ENCODE measurements at places on chromosomes 12 and 14.

- DNase-seq = no peak
These were observed 19.8 kb upstream of the LYZ start for GRCh38 chr12:69328426-69328825.

DNA sequence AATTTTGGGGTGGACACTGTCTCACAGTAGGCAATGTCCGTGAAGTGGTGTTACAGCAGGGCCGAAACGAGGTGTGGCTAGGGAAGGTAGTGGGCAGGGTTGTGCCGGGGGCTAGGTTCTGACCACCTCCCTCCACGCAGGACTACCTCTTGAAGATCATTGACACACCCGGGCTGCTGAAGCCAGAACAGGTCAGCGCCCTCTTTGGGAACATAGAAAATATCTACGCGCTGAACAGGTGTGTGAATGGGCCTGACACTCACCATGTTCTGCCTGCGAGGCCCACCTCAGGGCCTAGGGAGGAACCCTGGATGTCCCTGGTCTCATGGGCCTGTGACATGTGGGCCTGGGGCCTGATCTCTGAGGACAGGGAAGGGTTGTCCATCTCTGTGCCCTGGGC is 24.6 kb downstream of the PLEKHG3 start:
- no peak for DNase-seq

GRCh38 chr12:125683748-125684381 is 618.6 kb downstream of the AACS start:
- DNase-seq = peak; percentile 94

DNA sequence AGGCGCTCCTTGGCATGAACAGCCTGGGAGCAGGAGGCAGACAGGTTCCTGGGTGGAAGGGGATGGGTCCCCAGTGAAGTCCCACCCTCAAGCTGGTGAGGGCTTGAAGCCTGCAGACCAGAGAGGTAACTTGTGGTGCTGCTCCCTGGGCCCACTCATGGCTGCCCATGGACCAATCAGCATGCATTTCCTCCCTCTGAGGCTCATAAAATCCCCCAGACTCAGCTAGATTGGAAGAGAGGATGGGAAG is 50.2 kb downstream of the A2M start:
- DNase-seq = no peak

DNA sequence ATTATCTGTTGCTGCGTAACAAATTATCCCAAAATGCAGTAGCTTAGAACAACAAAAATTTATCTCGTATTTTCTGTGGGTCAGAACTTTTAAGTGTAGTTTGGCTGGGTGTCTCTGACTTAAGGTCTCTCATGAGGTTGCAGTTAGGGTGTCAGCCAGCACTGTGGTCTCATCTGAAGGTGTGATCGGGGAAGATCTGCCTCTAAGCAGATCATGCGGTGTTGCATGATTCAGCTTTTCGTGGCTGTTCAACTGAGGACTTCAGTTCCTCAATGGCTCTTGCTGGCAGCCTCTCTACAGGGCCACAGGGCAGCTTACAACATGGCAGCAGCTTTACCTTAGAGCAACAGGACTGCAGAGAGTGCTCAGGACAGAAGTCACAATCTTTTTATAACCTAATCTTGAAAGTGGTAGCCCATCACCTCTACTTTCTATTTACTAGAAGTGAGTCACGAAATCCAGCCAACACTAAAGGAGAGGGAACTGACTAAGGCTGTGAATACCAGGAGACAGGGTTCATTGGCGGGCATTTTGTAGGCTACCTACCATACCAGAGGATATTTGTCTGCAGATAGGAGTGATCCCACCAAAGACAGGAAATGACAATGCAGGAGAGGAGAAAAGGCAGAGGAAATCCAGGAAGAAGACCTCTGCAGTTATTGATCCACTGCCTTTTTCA is 1.8 kb upstream of the TMPRSS12 start:
- DNase-seq = no peak

DNA sequence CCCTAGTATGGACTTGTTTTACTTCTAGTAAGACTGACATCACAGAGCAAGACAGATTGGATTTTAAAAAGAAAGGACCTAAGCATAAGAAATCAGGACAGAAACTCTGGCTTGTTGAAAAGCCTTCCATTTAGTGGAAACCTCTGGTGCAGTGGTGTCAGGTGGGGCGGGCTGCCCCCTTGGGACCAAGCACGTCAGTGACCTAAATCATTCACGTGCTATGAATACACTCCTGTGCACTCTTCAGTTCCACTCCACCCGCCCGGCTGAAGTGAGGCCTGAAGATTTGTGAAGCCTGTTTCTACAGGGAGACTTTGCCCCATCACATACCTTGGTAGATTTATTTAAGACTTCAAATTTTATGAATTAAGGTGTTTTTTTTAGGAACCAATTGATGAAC is 58.2 kb upstream of the STRN3 start:
- DNase-seq = no peak

DNA sequence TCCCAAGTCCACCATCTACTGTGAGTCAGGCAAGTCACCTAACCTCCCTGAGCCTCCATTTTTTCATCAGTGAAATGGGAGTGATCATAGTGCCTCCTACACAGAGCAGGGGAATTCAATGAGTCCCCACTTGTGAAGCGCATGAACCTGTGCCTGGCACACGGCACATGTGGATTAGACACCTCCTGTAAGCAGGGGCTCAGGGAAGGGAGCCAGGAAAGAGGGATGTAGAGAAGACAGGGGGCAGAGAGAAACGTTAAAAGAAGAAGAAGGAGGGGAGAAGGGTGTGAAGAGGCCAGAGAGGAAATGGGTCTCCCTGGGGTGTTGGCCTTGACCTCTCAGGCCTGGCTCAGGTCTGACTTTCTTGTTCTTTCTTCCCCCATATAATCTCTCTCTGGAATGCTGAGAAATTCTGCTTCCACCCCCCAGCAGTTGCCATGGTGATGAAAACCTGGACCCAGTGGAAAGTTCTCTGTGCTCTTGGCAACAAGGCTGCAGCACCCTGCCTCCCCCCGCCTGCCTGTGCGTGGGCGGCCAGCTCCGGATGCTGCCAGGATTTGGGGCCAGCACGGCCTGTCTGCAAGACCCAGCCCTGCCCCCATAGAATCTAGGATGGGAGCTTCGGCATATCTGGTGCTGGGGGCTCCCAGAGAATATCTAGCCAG is 94.5 kb downstream of the CALM1 start:
- DNase-seq = no peak

- no peak for DNase-seq
These were observed 59.1 kb downstream of the CCDC60 start for GRCh38 chr12:119393677-119394076.

GRCh38 chr12:23911574-23911973 is 37.9 kb downstream of the SOX5 start:
- DNase-seq = no peak

- no peak for DNase-seq
These were observed 518.7 kb downstream of the TMEM121 start for GRCh38 chr14:106044949-106045596.

GRCh38 chr12:91384806-91385205 is 202.2 kb upstream of the DCN start:
- no peak for DNase-seq

DNA sequence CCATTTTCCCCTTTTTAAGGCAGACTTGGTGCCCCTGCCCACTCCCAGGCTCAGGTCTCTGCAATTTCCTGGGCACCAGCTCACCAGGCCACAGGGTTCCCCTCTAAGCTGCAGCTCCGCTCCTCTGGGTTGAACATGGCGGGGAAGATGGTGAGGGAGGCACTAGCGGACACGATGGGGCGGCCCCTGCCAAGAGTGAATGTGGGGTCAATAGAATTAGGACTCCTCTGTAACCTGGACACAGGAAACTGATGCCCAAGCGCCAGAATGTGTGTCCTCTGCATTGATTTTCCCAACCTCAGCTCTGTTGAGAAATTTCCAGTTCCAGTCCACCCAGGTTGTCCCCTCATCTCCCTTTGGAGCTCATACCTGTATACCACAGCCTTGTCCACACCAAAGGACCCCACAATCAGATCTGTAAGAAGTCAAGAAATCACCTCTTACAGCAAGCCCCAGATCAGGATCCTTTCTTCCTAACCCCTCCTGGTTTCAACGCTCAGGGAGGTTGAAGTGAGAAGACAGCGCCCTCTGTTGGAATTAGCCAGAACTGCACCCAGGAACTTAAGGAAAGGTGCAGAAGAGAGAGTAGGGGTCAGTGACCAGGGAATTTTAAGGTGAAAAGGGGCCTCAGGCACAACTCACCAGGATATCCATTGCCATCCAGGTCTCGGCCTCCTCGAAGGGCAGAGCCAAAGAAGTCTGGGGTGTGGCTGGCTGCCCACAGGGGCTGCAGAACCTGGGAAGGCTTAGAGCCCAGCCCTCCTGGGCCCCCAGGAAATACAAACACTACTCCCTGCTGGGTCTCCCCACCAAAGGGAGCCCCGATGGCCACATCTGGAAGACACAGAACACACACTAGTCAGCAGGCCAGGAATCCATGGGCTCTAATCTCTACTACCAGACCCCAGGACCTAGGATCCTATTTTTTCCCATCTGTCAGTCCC is 14.7 kb downstream of the ITGA5 start:
- DNase-seq = peak; percentile 83

GRCh38 chr12:118734266-118734665 is 247.1 kb upstream of the SRRM4 start:
- DNase-seq = no peak

DNA sequence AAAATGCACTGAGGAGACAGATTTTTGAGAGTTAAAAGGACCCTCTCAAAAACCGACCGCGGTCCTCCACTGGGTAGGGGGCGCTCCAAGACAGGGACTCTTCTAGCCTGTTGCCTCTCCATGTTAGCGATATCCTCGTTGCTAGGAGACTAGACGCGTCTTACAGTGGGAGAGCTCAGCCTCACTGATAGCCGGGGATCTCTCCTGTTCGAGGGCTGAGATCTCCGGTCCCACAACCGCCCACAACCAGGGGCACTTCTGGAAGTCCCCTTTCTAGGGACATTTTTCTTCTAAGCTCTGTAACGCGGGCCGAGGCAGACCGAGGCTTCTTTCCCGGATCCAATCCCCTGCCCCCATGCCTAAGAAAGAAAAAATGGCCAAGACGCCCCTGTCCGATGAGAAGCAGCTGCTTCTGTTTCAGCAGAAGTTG is 21.3 kb downstream of the FKBP11 start:
- peak; percentile 92 for DNase-seq

- no peak for DNase-seq
These were observed 35.4 kb downstream of the SPTLC2 start for GRCh38 chr14:77580964-77581505.

- DNase-seq = no peak
These were observed 91.8 kb downstream of the RIN3 start for GRCh38 chr14:92605274-92605940.

GRCh38 chr14:83019744-83020414 is 1486.2 kb upstream of the SEL1L start:
- DNase-seq = no peak

GRCh38 chr12:127273626-127274025 is 993.3 kb upstream of the TMEM132C start:
- no peak for DNase-seq

DNA sequence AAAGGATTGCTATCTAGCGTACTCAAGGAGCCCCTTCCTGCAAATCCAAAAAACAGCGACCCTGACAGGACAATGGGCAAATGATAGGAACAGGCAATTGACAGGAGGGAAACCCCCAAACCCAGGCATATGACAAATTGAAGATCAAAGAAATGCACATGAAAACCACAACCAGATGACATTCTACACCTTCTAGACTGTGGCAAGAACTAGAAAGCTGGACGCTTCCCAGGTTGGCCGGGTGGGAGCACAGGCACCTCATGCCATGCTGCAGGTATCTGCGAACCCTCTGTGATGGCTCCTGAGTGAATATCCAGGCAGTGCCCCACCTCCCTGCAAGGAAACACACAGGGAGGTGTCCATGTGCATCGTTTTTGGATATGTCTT is 37.1 kb downstream of the CMKLR1 start:
- no peak for DNase-seq

GRCh38 chr12:132428936-132429601 is 60.9 kb upstream of the FBRSL1 start:
- no peak for DNase-seq

DNA sequence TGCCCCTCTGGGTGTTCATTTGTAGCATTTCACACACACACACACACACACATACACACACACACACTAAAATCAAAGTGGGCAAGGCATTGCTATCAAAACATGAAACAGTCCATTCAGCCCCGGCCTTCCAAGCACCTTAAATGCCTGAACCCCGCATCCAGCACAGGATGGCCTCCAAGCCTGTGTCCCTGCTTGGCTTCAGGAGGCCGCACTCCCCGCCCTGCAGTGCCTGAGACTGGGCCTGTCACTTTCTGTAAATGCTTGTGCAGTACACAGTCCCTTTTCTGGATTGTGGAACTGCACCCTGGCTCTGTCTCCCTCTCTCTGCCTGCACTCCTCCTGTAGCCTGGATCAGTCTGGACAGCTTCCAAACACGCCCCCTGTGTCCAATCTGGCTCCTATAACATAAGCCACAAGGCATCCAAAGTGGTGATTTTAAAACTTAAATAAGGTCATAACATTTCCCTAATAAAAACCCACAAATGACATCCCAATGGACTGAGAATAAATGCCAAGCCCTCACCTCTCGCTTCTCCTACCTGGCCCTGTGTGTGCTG is 972.2 kb upstream of the TMEM132C start:
- DNase-seq = peak; percentile 15

- DNase-seq = no peak
These were observed 53.6 kb downstream of the SLC25A21 start for GRCh38 chr14:37118673-37119366.

- no peak for DNase-seq
These were observed 16.6 kb downstream of the FAIM2 start for GRCh38 chr12:49887091-49887490.

DNA sequence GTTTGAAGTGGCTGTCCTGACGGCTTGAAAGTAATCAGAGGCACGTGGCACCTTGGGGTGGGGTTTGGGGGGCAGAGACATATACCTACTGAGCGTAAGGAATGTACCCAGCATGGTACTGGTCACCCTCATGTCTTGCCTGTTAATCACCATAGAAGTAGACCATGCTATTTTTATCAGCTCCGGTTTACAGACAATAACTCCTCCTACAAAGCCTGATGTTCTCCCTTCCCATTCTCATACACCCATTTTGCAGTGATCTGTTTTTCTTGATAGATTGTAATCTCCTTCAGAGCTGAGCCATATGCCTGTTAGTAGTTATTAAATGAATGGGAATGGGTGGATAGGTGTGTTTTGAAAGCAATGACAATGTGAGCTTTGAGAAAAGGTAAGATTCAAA is 10.5 kb downstream of the EVL start:
- DNase-seq = no peak

DNA sequence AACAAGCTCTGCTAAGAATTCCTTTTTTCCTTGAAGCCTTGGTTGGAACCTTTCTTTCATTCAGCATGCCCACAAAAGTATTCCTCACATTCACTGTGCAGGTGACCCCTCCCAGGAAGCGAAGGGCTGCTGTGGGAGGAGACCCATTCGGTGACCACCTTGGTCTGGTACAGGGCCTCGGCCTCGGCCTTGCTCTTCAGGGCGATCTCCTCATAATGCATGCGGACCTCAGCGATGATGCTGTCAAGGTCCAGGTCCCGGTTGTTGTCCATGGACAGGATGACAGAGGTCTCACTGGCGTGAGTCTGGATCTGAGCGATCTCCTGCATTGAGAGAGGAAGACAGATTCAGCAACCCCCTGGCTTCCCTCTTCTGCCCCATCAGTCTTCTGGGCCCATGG is 3.1 kb downstream of the KRT74 start:
- no peak for DNase-seq
